H7 (cell line): ENCODE measurements at places on chromosomes 1 and 21.

GRCh38 chr1:113654883-113655282 lies 104.4 kb downstream of the PHTF1 start:
- no peak for DNase-seq

DNA sequence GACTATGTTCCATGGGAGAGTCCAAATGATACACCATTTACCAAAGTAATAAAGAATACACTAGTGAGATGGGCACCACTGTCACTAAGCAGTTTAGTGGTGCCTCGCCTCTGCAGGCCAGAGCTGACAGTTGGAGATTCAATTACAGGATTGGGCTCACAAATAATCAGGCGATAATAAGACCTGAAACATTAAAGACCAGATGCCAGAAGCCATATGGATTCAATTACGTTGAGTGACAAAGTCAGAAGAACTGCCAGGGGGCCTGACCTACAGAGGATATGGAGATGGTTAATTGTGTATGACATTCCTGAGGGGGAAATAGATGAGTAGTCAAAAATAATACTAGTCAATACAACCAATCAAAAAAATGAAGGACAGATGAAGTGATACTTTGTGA lies 65.2 kb upstream of the ST6GALNAC5 start:
- no peak for DNase-seq

DNA sequence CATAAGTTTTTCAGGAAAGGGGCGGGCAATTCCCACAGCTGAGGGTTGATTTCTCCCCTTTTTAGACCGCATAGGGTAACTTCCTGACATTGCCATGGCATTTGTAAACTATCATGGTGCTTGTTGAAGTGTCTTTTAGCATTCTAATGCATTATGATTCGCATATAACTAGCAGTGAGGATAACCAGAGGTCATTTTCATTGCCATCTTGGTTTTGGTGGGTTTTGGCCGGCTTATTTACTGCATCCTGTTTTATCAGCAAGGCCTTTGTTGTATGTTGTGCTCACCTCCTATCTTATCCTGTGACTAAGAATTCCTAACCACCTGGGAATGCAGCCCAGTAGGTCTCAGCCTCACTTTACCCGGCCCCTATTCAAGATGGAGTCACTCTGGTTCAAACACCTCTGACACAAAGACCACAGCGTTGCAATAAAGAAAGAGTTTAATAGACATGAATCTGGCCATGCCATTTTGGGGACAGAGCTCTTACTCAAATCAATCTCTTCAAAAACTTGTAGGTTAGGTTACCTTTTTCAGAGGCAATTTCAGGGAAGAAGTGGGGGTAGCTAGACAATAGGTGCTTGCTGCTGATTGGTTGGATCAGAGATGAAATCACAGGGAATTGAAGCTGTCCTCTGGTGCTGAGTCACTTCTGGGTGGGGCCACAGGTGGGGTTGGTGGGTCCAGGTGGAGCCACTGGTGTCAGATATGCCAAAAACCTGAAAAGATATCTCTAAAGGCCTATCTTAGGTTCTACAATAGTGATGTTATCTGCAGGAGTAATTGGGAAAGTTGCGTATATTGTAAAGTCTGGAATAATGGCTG lies 23.3 kb downstream of the TBX19 start:
- DNase-seq: no peak

GRCh38 chr21:42311160-42311559 lies 4.0 kb downstream of the TFF3 start:
- peak; percentile 30 for DNase-seq
